ENCODE measurements at places on chromosomes 13 and 19.

GRCh38 chr19:1736927-1737326 is 16.4 kb upstream of the ONECUT3 start:
- DNase-seq: no peak

- DNase-seq: no peak
Measured at GRCh38 chr19:54574527-54575056, 1.0 kb downstream of the LILRA2 start.

- DNase-seq: no peak
Measured at GRCh38 chr13:23899555-23899954, 2.3 kb upstream of the C1QTNF9B start.

- DNase-seq: no peak
Measured at GRCh38 chr19:43124360-43124759, 41.9 kb upstream of the PSG2 start.

DNA sequence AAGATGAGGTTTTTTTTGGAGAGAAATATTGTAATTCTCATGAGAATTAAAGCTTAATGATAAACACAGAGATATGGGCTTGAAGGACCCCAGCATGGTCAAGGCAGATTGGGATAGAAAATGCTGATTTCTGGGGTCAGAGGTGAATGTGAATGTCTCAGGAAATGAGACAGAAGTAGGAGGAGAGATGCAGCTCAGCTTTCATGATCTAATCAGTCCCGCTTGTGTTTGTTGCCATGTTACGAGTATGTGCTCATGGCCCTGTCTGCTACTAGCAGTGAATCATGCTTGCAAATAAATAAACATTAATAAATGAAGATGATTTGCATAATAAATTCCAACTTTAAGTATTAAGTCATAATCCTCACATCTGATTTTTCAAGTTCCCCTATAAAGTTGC is 23.0 kb upstream of the NDFIP2 start:
- no peak for DNase-seq

- DNase-seq: no peak
Measured at GRCh38 chr19:28737021-28737895, 475.7 kb downstream of the UQCRFS1 start.

DNA sequence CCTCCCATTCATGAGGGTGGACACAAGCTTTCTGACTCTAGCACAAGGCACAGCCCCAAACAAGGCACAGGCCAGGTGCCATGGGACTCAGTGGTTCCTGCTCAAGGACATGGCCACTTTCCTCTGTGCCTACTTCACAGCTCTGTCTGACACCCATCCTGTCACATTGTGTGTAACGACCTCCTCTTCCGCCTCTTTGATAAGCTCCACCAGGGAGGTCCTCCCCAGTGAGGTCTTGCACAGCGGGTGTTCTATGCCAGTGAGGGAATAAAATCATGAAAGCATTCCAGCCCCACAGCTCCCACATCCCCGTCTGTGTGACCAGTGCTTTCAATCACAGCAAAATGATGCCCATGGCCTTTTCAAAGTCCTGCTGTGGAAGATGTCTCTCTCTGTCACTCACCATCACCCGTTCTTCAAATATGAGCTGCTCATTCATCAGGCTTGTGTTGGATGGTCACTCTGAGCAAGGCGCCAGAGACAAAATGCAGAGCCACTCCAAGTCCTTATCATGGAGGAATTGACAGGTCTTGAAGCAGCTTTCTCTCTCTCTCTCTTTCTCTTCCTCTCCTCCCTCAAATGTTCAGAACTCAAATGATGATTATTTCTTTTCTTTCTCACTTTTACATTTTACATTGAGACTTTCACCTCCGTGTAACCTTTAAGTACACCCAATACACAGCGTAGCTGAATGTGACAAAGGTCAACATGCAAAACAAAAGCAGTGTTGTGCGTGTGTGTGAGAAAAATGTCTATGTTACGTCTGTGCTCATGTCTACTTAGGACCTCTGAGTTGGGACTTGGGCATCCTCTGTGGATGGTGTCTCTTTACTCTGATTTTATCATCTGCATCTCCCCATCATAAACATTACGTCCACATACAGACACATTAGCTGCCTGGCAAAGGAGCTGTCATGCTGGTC is 8.0 kb upstream of the SPATA13 start:
- no peak for DNase-seq

GRCh38 chr13:25111585-25111956 is 15.6 kb downstream of the PABPC3 start:
- DNase-seq: no peak
